Colonic mucosa (tissue), 4 donors: ENCODE measurements at places on chromosomes 3 and 15.

GRCh38 chr3:55191911-55192775 is 264.3 kb upstream of the LRTM1 start:
- no peak for DNase-seq

DNA sequence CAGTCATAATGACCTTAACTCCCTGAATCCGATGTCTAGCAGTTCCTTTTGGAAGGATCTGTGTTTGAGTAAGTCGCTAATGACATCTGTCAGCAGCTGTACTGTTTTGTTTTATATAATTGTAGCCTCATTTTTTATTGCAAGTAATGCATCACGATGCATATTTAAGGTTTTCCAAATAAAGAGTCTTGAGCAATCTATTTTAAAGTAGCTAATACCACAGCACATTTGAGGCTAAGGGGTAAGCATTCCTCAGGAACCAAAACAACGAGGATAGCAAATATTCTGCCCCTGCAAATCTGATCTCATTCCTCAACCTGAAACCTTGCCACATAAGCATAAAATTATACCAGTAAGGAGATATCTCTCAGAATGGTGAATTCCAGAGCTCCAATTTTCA is 98.7 kb downstream of the TBC1D5 start:
- DNase-seq = no peak

DNA sequence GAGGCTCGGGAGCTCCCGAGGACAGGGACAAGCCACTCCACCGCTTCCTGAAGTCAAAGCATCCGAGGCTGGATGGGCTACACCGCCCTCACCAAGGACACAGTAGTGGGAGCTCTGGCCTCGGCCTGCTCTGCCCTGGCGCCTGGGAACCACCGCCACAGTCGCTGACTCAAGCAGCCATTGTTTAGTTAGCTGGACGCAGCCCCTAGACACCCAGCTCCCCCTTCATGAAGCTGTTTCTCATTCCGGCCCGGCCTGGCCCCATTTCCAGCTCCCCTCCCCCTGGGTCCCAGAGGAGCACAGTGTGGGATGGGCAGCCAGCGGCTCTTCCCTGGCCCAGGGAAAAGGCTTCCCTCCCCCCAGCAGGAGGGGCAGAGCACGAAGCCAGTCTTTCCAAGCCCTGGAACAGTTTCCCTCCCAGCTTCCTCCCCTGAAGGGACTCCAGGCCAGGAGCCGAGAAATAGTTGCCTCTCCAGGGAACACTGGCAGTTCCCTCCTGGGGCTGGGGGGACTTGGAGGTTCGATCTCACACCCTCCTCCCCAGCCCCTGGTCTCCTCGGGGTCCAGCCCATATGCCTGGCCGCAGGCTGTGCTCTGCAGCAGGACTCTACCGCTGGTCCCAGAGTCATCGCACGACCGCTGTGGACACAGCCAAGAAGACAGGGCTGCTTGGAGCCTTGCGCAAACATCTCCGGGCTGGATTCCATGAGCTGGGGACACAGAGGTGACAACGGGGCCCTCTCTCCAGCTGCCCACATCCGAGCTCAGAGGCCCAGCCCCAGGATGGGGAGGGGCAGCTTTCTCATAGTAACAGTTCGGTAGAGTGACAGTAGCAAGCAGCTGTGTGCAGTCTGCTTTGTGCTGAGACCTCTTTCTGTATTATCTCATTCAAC is 10.0 kb downstream of the PLXND1 start:
- DNase-seq = peak; percentile 67

GRCh38 chr15:37891766-37892368 is 42.6 kb upstream of the TMCO5A start:
- DNase-seq = no peak

- no peak for DNase-seq
These were observed 41.5 kb upstream of the ATP2B2 start for GRCh38 chr3:10546820-10547263.

GRCh38 chr15:34673241-34673640 is 81.6 kb downstream of the GJD2 start:
- no peak for DNase-seq

- DNase-seq = no peak
These were observed 689.6 kb upstream of the NECTIN3 start for GRCh38 chr3:110381992-110382391.

DNA sequence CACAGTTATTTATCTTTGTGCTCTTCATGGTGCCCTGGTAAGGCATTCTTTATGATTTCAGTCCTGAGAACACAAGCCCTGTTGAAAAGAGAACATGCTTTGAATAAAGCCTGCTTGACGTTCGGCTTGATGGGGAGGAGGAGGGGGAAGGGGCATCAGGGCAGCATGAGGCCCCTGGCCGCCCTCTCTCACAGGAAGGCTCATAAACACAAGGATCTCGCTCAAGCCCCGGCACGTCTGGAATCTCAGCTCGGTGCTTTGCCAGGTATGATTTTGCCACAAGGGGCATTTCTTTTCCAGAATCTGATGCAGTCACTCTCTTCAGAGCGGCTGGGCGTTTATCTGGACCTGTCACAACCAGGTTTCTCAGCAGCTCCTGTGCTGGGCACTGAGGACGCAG is 129.4 kb downstream of the DNAJB8 start:
- no peak for DNase-seq

DNA sequence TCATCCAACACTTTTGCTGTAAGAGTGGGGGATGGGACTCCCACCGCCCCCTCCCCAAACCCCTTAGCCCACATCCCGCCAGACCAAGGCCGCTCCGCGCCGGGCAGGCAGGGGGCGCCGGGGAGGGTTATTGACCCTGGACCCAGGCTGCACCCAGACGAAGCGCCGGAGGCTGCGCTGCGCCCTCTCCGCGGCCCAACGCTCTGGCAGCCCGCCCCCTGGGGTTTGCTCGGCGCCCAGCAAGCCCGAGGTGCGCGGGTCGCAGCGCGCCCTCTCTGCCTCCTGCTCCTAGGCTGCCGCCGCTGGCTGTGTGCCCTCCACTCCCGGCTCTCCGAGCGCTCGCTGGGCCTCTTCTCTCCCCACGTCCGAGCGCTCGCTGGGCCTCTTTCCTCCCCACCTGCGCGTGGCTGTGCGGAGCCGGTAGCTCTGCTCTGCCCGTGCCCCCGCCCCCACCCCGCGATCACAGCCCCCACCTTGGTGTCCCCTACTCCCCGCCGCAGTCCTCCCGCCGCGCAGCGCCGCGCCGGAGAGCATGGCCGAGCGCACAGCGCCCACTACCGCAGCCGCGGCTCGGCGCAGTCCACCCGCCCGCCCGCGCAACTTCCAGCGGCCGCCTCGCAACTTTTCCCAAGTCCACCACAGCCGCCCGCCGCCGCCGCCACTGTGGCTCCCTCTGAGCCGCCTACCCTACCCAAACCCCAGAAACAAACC is 1.2 kb downstream of the MECOM start:
- peak; percentile 71 for DNase-seq

DNA sequence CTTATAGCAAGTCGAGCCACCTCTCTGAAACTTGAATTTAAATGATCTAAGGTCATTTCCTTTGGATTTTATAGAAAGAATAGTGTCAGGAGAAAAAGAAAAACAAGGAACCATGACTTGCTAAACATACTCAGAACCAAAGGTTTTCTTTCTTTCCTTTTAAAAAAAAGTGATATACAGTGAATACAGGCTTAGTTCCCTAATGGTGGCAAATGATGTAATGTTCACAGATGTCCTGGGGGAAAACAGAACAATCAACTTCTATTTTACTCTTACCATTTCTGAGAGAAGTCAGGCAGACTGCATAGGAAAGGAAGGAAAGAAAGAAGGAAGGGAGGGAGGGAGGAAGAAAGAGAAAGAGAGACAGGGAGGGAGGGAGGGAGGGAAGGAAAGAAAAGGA is 56.5 kb downstream of the ST6GAL1 start:
- DNase-seq = no peak

- no peak for DNase-seq
These were observed 11.0 kb downstream of the CCRL2 start for GRCh38 chr3:46417841-46418611.

DNA sequence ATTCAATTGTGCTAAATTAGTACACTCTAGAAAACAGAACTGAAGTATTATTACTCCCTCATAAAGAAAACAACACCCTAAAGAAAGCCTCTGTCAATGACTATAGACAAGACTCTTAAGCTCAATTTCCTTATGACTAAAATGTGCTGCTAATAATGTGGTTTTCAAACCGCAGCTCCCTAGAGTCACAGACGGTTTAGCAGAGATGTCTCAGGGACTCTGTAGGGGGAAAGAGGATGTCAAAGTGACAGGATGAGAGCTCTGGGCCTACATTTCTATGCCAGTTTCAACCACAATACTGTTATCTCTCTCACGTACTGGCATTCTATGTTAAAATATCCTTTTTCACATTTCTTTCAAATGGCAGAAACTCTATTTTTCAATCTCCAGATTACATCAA is 37.6 kb upstream of the WDR49 start:
- DNase-seq = no peak

GRCh38 chr15:70853973-70854665 is at the start of gene LARP6:
Gene LARP6 (minus strand): TSS chr15:70854157. CDS start chr15:70854088, 69 bp downstream.
- DNase-seq = no peak

DNA sequence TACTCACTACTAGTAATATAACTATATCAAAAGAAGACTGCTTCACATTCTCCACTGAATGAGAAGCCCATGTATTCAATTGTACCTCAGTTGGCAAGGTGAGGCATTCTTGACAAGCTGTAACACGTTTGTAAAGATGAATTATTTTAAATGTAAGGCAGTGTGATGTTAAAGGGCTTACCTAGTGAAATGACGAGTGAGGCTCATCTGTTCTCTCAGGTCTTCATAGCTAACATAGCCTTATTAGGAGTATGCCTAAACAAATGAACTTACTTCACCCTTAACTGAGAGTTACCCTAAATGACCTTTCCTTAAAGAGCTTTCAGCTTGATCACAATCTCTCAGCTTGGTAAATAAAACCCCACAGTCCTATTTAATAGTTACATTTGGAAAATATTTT is 127.3 kb downstream of the FEZF2 start:
- DNase-seq = no peak

DNA sequence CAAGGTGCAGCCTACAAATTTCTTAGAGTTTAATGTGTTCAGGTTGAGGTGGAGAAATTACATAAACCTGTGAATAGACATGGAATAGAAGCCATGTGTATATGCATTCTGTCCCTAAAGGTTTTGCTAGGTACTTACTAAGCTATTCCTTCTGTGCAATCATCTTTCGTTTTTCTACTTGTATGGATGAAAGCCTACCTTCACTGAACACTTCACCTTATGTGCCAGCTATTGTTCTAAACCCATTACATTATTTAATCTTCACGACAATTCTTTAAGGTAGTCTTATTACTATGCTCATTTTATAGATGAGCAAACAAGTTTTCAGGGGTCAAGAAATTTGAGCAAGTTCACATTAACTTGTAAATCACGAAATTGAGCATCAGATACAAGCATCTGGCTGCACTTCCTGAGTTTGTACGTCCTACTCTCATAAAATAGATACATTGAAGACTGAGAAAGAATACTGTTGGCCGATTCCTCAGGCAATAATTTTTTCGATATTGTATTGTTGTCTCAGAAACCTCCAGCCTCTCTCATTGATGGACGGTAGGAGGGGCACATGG is 635 bp upstream of the RCN2 start:
- no peak for DNase-seq

GRCh38 chr3:117019082-117019713 is 309.6 kb downstream of the TUSC7 start:
- DNase-seq = peak; percentile 59

GRCh38 chr3:142274908-142275307 is 49.5 kb upstream of the GK5 start:
- DNase-seq = no peak
